ENCODE measurements at places on chromosomes 5 and 9.

DNA sequence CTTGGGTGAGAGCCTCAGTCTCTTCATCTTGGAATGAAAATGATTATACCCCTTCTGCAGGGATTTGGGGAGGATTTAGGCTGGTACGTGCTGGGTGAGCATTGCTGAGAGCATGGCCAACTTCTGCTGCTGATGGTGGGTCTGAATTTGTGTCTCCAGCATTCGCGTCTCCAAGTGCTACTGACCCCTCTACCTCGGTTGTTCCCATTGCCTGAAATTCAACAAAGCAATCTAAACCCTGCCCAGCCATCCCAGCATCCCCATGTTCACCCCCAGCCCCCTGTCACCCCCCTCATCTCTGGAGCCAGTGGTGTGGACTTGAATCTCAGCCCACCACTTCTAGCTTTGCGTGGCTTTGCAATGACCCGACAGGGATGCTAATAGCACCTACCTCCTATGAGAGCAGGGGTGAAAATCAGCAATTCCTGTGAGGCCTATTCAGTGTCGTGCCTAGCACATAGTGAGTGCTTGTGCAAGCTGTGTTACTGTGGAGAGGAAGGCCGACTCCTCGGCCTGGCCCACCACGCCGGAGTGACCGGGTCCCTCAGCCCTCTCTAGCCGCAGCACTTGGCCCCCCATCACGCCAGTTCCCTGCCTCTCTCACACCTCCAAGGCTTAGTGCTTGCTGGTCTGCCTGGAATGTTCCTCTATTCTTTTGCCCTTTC lies 43.4 kb upstream of the SH3PXD2B start:
- no peak for DNase-seq

GRCh38 chr9:34653151-34654072 lies 1.4 kb downstream of the IL11RA start:
- DNase-seq = no peak

- no peak for DNase-seq
Measured at GRCh38 chr5:151033217-151033934, 13.0 kb downstream of the GPX3 start.

- peak; percentile 26 for DNase-seq
Measured at GRCh38 chr5:149317281-149318048, 27.8 kb upstream of the GRPEL2 start.

- DNase-seq = no peak
Measured at GRCh38 chr9:113579283-113580040, 115.9 kb downstream of the RGS3 start.

DNA sequence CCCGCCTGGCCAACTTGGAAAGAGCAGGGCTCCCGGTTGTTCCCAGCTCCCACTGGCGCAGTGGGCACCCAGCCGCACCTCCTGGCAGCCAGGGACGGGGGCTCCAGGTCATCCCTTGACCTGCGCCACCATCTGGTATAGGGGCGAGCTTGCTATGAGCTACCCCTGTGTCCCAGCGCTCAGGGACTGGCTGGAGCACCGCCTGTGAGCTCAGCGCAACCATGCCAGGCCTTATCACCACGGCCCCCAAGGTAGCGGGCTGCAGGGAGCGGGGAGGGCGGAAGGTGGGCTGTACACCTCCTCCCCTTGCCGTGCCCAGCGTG lies 15.4 kb upstream of the RASA1 start:
- no peak for DNase-seq

DNA sequence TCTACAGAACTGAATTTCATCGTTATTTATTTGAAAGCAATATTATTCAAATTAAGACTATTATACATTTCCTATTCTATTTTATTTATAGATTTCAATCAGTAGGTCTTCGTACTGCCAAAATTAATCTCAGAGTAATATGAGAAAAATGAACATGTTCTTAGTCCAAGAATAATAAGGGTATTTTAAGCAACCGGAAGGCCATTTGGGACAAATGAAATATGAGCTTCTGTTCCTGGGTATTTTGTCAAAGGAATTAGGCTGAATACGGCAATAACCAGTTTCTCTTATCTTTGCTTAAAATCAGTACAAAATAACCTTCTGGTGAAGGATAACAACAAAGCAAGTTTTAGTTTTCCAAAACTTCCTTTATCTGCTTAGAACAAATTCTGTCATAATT lies 410.3 kb upstream of the PRR16 start:
- DNase-seq = no peak

- no peak for DNase-seq
Measured at GRCh38 chr5:1011226-1011631, 2.6 kb downstream of the NKD2 start.

DNA sequence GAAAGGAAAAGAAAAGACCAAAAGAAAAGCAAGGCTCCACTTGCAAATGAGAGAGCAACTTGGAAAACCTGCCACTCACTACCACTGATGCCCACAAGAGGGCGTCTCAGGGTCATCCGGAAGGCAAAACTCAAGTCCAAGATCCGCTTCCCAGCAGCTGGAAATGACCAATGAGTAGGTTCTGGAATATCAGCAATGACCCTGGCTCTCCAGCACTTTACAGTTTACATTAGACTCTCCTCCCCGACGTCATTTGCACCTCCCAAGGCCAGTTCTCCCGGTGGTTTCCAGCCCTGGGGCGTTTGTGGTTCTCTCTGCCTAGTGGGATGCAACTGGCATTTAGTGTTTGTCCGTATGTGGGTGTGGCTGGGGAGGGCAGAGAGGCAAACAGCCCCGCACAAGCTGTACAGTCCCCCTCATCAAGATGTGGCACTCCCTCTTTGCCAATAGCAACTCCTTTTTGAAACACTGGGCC lies 193.8 kb upstream of the ZNF618 start:
- DNase-seq = peak; percentile 57

GRCh38 chr9:116234081-116234480 lies 80.5 kb downstream of the PAPPA start:
- no peak for DNase-seq

DNA sequence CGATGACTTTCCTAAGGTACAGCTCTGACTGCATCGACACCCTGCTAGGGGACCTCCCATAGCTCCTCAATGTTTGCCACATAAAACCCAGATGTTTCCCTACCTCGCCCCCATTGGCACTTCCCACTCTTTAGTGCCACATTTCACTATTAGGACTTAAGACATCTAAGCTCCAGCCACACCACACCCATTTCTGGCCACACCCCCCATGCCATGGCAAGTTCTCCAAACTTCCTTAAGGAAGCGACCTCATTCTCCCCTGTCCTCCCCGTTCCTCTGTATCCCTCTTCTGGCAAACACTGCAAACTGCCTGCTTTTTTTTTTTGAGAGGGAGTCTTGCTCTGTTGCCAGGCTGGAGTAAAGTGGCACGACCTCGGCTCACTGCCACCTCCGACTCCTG lies 62.9 kb downstream of the USP20 start:
- no peak for DNase-seq

DNA sequence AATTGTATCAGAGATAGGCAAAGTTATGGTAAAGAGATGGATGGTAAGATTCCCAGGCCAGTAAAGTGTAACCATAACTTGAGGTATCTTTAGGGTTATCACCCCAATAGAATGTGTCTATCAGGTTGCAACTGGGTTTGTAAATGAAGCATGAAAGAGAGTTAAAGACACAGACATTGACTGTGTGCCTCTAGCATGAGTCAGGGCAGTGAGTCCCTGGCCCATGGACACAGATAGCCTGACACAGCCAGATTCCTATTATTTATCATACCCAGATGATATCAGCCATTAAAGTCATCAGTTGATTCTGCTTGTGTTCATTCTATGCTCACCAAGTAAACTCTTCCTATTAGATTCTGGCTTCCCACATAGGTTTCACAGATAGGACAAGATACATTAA lies 33.5 kb upstream of the SNAPC3 start:
- no peak for DNase-seq

DNA sequence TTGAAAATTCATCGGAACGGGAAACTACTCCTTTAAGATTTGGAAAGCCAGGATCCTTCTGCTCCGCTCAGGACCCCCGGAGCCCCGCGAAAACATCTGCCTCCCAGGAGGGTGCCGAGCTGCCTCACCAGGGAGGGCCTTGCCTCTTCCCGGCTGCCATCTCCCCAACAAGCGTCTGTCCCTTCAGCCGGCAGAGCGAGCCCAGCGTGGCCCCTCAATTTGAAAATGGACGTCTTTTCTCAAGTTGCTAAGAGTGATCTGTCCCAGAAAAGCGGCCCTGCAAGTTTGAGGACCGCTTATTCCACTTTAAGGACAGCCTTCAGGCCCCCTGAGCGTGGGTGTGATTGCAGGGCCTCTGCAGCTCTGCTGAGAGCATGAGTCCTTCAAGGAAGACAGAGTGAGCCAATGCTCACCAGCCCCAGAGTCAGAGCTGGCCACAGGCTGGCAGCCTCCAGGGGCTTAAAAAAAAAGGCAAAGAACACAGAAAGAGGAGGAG lies 101.3 kb downstream of the PHF2 start:
- DNase-seq = no peak

DNA sequence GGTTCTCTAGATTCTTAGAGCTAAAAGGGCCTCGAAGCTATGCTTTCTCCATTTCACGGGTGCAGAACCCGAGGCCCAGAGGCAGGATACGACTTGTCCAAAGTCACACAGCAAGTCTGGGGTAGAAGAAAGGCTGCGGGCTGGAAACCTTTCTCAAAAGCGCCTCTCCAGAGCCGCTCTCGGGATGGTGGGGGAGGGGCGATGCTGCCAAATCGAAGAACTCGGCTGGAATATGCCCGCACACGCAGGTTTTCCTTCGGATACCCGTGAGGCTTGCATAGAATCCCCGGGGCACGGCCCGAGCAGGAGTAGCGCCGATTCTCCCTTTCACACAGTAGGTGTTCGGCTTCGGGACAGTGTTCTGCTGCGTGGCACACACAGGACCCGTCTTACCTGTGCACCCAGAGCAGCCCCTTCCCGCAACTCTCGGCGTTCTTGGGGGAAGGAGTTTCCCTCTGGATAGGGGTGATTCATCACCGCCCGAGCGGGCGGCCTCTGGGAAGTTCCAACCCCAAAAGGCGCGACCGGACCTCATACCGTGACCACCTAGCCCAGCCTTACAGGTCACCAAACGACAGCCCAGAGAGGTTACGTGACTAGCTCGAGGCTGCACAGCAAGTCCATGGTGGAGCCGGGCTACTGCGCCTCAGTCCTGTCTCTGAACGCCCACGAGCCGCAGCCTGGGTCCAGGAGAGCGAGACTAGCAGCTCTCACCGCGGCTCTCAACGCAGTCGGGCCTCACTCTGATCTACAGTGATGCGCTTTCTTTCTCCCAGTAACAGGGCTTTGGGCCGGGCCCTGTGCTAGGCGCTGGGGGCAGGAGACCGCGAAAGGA lies 4.1 kb downstream of the PAX5 start:
- no peak for DNase-seq

DNA sequence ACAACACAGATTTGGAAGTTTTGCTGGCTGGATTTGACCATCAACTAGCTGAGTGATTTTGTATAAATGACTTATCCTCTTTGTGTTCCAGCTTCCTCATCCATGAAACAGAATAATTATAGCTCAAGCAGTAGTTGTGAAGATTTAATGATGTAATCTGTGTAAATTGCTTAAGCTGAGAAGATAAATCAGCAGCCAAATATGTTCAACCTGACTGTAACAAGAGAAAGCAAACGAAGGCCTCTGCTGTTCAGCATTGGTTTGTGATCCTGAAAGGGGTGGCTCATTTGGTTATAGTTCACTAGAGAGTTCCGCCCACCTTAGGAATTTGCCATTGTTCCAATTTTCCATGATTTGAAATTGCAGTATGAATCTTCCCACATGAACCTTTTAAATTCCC lies 75.7 kb upstream of the CCDC112 start:
- no peak for DNase-seq

DNA sequence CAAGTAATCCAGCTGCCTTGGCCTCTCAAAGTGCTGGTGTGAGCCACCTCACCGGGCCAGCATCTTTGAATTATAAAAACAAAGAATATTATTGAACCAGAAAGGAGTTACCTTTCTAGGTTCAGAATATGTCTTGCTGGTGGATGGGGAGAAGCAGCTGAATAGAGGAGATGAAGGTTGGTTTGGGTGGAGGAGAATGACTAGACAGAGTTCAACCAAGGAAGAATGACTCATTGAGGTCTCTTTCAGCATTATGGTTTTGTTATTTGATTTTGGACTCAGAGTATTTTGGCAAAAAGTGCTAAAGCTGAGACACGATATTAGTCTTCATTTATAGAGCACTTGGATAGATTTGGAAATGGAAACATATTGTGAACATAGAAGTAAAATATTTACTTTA lies 75.2 kb upstream of the MPDZ start:
- DNase-seq = no peak

DNA sequence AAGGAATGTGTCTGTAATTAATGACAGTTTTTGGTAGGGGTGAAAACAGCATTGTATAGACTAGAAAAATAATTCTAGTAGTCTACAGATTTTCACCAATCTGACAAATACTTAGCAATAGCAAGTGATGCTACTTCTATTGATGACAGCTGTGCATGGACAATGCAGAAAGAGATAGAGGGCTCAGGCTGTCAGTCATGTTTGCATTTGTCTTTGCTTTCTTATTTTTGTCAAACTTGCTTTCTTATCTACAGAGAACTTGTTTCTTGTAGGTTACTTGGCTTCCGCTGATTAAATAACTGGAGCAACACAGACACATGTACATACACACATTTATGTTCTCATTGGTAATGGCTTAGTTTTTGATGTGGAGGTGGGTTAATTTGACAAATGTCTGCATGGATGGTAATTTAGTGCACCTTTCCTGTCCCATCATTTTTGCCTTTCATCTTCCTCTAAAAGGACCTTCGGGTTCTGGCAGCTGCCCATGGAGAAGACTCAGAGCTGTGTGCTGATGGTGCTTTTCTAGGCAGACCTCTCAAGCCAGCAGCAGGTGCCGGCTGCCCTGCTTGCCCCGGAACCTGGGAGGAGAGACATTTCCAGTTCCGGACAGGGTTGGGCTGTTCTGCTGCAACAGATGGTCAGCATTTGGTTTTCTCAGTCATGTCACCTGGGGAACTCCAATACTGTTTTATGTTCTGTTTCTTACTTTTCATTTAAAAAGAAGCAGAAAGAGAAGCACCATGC lies 28.8 kb downstream of the CAMK4 start:
- no peak for DNase-seq

GRCh38 chr5:42566652-42567295 lies 143.5 kb downstream of the GHR start:
- DNase-seq = no peak

GRCh38 chr5:141904551-141904950 lies 19.1 kb upstream of the DELE1 start:
- no peak for DNase-seq

GRCh38 chr5:148965511-148966265 lies 97.2 kb downstream of the SH3TC2 start:
- no peak for DNase-seq

GRCh38 chr9:35905912-35906679 lies at the start of gene HRCT1:
HRCT1 (plus strand) TSS chr9:35906202; CDS start chr9:35906288, 86 bp downstream.
- no peak for DNase-seq

DNA sequence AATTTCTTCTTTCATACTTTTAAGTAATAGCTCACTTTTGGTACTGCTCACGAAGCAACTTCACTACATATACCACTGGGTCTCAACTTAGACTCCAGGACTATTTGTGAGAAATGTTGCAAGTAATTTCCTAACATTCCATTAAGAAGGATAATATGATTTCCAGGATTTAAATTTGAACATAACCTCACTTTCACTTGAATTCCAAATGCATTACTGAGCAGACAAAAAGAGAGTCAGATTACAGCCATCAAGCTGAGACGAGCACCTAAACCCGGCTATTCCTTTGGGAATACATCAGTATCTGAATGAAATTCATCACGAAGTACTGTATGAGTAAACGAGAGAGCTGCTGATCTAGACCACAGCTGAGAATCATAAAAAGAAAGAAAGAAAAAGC lies 47.3 kb downstream of the LIFR start:
- no peak for DNase-seq
